Peyer's patch (tissue), 4 donors: ENCODE measurements at places on chromosomes 13 and 19. TPM values are rescaled to one million over a fixed set of nuclear protein-coding genes. Genes with fewer than 3 reads are reported as not detected.

GRCh38 chr19:55544776-55545439 lies 435 bp downstream of the SBK3 start:
- no peaks in the 10 kb centered on the region for H3K27me3 ChIP-seq
- H3K27ac ChIP-seq, result no peak overlapping the region
- H3K36me3 ChIP-seq, result no peaks in the 10 kb centered on the region
- H3K4me3 ChIP-seq, result no peak overlapping the region
- no peak for DNase-seq

GRCh38 chr19:44737238-44738071 lies 11.1 kb upstream of the BCL3 start:
- no peaks in the 10 kb centered on the region for H3K36me3 ChIP-seq
- H3K4me1 ChIP-seq, result peaks cover 37% of the 10 kb centered on the region
- peak overlapping the region; percentile 10 for H3K27ac ChIP-seq

The CEACAM21 gene
- total RNA-seq, result 2.5 TPM

DNA sequence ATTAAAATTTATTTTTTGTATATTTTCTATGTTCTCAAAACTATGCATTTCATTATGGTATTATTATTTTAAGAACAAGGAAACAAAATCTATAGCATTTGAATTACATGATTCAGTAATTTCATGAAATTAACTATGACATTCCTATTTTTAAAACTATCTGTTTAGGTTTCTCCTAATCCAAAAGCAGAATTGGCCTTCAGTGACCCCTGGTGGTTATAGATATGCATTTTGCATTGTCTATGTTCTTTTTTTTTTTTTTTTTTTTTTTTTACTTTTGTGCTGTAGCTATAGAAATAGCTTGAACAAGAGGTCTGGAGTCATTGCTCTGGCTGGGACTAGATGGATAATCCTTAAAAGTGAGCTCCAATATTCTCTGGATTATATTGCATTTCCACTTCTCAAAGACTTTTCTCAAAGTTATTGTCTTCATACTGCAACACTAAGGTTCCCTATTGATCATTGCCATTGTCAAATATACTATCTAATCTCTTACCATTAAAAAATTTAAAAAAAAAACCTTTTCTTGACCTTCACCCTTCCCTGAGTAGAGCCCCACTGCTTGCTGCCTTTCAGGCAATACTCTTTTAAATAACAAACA lies 15.9 kb upstream of the DNAJC3 start:
- no peaks in the 10 kb centered on the region for H3K4me1 ChIP-seq
- no peak for DNase-seq
- H3K27me3 ChIP-seq, result no peaks in the 10 kb centered on the region
- no peaks in the 10 kb centered on the region for H3K36me3 ChIP-seq
- H3K27ac ChIP-seq, result no peak overlapping the region

DNA sequence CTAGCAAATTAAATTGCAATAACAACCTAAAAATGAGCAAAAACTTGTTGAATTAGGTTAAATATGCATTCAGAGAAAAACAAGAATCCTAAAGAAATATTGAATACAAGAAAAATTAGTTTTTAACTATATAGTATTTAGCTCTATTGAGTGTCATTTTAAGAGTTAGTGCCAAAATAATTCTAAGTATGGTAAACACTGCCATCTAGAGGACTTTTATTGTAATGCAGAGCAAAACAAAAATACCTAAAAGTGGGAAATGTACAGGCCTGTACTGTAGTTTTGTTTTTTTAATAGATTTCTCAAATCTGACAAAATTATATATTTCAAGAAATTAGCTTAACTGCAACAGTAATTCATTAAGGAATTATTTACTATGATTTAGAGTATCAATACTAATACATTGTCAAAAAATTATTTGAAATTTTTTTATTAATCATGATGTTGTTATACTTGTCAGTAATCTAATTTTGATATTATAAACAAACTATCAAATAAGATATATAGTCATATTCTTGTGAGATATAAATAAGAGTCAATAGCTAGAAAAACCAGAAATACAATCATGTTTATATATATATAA lies 8.2 kb upstream of the PCDH9 start:
- H3K36me3 ChIP-seq, result no peaks in the 10 kb centered on the region
- no peaks in the 10 kb centered on the region for H3K4me1 ChIP-seq
- no peak overlapping the region for H3K27ac ChIP-seq
- DNase-seq, result no peak
- no peak overlapping the region for H3K4me3 ChIP-seq
- no peaks in the 10 kb centered on the region for H3K27me3 ChIP-seq
